Fibroblast of pulmonary artery (primary cell): ENCODE measurements at places on chromosomes 12 and 14.

DNA sequence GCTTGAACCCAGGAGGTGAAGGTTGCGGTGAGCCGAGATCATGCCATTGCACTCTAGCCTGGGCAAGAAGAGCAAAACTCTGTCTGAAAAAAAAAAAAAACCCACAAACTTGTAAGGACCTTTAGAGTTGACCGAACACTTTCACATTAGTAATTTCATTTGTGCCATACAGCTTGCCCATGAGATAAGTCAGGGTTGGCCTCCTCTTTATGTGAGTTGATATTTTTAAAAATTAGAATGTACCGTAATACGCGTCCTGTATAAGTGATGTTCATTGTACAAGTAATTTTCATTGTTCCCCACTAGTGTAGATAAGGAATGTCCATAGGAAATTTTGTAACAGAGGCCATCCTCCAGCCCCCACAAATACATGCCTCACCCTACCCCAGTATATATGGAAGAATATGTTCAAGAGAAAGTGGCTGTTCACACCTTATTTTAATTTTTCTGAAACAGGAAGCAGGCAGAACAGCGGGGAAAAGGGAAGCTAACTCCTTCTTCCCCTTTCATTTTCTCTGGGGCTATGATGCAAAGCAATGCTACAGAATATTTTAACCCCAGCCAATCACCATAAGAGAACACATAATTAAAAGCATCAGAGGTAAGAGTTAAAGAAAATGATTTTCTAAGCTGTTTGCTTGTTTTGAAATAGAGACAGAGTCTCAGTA lies 31.9 kb upstream of the HIF1A start:
- DNase-seq, result no peak

GRCh38 chr12:120999191-121000120 lies 16.8 kb downstream of the C12orf43 start:
- peak; percentile 69 for DNase-seq

DNA sequence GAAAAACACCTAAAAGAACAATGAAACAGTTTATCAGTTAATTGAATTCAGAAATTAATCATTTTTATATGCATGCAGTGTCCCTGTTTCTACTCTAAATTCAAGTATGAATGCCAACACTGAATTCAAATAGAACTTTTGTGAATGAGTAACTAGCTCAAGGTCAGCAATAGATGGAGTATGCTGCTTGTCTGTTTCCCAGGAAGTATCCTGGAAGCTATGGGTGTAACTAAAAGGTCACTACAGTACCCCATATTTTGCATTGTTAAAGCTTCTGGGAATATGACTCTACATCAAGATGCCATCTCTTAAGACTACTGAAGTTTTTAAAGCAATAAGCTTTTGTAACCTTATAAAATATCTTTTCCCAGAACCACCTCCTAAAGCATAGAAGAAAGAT lies 681.4 kb upstream of the FBXO33 start:
- no peak for DNase-seq

GRCh38 chr12:115444346-115444745 lies 760.4 kb upstream of the TBX3 start:
- DNase-seq, result no peak

DNA sequence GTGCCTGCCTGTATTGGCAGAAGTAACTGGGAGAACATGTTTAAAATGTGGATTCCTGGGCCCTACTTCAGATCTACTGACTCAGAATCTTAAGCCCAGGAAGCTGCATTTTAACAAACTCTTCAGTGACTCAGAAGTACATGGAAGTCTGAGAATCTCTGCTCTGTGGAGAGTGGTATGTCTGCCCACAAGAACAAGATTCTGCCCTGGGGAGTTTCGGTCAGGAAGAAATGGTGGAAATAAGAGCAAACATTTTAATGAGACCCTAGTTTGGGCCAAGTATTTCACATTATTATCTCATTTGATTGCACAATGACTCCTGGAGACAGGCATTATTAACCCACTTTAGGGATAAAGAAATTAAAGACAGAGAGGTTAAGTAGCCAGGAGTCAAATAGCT lies 8.2 kb downstream of the ALDH1L2 start:
- DNase-seq, result peak; percentile 47

DNA sequence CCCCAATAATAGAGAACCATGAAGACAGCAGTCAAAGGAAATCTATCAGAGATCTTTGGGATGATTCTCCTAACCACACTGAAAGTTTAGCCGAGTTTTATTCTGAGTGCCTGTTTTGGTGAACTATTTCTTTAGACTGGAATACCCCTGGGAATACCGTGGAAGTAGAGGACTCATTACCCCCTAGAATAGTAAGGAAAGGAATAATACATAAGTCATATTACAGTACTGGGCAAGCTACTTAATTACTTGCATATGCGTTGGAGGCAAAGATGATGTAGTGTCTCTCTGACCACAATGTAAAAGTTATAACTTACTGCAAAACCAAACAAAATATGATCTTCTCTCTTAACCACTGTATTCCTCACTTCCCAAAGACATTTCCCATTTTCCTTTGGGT lies 25.5 kb downstream of the ZC2HC1C start:
- DNase-seq, result no peak

- peak; percentile 80 for DNase-seq
Observed at GRCh38 chr12:64318605-64319004, 72.0 kb downstream of the C12orf56 start.

GRCh38 chr14:70753518-70753953 lies 55.8 kb downstream of the MAP3K9 start:
- DNase-seq, result no peak

GRCh38 chr12:26056335-26056734 lies 68.5 kb downstream of the BHLHE41 start:
- DNase-seq, result peak; percentile 49

DNA sequence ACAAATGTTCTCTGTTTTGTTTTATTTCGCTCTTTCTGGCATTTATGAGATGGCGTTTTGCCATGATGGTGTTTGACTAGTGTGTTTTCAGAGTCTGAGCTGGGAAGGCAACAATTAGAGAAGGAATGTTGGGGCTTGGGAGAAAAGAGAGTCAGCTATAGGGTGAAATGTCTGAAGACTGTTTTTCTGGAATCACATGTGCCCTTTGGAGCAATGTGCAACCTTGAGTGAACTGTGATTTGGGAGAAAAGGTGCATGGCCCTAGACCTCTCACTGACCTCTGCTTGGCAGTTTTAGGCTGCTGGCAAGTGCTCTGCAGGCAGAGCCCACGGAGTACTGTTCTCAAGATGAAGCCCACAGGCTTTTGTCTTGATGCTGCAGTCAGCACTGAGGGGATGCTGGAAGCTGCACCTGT lies 379.9 kb upstream of the PDE3A start:
- DNase-seq, result peak; percentile 26

DNA sequence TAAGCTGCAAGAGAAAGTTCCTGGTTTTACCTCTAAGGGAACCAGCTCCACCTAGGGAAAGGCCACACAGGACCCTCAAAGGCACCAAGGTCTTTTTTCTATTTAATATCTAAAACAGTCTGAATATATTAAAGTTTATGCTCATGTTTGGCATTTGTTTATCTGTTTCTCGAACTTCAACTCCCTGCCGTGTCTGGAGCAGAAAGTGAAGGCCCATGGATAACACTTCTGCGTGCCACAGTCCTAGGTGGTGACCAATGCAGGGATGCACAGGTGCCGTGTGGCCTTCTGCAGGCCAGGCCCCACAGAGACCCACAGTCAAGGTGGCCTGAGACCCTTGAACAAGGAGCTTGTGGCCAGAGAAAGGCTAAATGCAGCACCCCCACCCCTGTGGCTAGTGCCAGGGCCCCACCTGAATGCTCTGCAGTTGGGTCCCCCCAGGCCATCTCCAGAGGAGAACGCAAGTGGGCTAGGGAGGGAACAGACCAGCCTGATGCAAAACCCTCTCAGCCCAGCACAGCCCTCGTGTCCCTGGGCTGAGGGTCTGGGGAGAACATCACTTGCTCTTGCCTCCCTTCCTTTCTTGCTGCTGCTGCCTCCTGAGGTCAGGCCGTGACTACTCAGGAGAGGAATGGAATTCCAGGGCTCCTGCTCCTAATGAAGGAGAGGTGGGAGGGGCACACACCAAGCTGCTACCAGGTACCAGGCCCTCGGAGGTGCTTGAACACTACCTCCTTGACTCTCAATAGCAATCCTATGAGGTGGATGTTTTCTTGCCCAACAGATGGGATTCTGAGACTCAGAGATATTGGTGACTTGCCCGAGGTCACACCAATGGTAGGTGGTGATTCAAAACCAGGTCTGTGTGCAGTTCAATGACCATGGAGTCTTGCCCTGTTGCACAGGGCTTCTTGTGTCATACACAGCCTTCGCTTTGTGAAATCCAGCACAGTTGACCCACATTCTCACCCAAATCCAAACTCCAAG lies 45.4 kb downstream of the PSMA6 start:
- DNase-seq, result no peak

DNA sequence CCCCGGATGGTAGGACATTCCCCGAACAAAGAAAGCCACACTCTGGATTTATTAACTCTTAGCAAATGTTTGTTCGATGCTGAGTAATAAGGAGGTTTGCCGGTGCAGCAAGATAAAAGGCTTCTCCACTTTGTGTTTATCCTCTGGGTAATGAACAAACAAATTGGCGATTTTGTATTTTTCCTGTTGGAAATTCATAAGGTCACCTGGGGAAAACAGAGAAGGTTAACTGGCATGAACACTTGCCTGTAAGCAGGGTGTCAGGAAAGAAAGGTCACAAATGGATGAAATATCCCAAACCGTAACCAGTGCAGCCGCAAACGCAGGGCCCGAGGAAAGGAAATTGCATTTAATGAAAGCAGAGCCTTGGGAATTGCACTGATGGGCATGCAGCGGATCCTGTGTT lies 132.8 kb downstream of the RMST start:
- no peak for DNase-seq

- DNase-seq, result no peak
Observed at GRCh38 chr12:115402443-115403180, 718.6 kb upstream of the TBX3 start.

DNA sequence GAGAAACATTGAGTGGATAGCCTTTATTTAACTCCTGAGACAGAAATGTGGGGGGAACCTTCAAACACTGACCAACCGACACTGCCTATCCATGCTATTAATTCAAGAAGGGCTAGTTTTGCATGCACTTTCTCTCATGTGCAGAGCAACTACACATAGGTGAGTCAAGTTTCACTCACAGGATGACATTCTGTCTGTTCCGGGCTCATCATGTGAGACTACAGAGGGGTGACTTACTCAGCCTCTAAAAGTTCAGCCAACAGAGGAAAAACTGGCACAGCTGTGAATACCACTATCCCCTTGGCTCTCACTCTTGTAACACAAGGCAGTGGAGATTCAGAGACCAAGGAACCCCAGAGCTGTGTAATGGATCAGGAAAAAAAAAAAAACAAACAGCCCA lies 13.3 kb downstream of the BEST3 start:
- peak; percentile 16 for DNase-seq

- peak; percentile 98 for DNase-seq
Observed at GRCh38 chr12:120580787-120581723, at the start of gene POP5. Gene POP5, minus strand, starts transcription at chr12:120581402. Its CDS starts 40 bp downstream, at chr12:120581362.

DNA sequence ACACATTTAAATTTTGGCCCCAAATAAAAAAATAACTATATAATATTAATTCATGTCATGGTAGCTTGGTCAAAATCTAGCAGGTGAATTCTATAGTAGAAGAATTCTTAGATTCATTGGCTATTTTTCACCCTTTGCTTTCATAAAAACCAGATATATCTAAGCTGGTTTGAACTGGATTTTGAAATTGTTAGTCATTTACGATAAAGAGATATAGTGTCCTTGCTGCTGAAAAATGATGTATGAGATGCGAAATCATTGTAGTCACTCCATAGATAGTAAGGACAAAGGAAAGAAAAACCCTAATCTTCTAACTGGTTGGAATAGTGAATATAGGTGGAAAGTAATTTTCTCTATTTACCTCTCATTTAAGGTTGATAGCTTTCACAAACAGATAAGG lies 12.2 kb upstream of the HIF1A start:
- DNase-seq, result no peak

DNA sequence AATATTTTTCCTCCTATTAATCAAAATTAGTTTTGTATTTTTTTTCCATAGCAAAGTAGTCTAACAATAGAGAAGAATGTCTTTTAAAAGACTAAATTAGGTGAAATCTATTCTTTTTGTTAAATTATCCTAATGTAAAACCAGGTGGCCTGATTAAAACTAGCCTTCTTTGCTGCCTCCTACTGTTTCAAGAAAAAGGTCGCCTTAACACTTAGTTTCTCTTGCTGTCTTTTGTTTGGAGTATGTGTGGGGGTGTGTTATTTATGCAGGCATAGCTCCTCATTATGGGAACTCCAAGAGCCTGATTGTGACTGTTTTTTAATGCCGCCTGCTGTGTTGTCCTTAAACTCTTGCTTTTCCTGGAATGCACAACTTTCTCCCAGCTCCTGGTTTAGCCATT lies 855.3 kb downstream of the DIO2 start:
- peak; percentile 23 for DNase-seq

GRCh38 chr14:92702441-92702918 lies 45.9 kb downstream of the LGMN start:
- DNase-seq, result no peak

- no peak for DNase-seq
Observed at GRCh38 chr12:116263844-116264243, 13.6 kb downstream of the MED13L start.

DNA sequence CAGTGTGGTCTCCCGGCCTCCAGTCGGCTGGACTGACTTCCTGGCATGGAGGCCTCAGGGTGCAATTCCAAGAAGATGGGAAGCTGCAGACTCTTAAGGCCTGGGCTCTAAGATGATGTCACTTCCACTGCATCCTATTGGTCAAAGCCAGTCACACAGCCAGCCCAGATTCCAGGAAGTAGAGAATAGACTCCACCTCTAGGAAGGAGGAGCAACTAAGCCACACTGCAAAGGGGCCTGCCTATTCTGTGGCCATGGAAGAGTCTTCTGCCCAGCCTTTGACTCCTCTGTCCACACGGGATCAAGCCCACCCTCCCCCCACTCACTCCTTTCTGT lies 103.9 kb upstream of the RFLNA start:
- DNase-seq, result peak; percentile 25

DNA sequence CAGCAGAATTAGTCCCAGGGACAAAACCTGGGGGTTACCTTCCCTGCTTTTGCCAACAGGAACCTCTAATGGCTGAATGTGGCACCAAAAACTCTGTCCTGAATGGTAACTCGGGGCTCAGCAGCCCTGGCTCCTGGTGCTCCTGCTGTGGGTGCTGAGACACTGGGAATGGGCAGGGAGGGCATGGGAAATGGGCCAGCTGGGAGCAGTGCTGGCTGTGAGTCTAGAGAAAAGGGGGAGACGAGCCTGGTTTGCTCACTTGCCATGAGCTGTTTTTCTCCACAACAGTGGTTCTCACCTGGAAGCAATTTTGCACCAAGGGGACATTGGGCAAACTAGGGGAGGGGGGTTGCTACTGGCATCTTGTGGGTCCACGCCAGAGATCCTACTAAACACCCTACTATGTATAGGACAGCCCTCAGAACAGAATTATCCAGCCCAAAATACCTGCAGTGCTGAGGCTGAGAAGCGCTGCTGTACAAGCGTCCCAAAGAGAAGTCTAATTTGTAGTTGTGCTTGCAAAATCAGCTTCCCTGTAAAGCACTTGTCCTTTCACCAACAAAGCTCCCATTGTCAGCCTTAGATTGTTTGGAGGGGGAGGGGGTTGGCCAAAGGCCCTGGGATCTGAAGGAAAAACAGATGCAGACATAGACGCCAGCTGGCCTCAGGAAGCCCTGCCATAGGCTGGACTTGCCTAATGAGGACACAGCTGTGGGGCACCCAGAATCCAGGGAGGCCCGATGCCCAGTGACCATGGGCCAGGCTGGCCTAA lies 3.6 kb downstream of the LRRC74A start:
- DNase-seq, result peak; percentile 77
